ENCODE measurements at places on chromosomes 16 and 17.

- no peak for DNase-seq
Measured at GRCh38 chr16:89918453-89919347, at the start of gene MC1R. Gene MC1R (plus strand): TSS chr16:89918862. CDS start chr16:89919259, 397 bp downstream.

DNA sequence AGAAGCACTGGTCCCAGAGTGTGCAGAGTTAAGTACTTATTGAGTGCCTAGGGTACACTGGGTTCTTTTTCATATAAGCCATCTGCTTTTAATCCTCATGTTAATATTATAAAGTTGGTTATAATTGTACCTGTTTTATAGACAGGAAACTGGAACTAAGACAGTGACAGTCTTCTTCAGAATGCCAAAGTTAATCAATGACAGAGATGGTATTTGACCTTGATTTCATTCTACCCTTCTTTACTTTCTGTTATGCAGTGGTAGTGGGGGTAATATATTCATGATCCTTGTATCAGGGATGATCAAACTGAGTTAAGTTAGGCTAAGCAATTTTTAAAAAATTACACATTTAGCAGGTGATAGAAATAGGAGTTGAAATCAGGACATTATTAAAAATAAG lies 108.6 kb upstream of the GOT2 start:
- no peak for DNase-seq

DNA sequence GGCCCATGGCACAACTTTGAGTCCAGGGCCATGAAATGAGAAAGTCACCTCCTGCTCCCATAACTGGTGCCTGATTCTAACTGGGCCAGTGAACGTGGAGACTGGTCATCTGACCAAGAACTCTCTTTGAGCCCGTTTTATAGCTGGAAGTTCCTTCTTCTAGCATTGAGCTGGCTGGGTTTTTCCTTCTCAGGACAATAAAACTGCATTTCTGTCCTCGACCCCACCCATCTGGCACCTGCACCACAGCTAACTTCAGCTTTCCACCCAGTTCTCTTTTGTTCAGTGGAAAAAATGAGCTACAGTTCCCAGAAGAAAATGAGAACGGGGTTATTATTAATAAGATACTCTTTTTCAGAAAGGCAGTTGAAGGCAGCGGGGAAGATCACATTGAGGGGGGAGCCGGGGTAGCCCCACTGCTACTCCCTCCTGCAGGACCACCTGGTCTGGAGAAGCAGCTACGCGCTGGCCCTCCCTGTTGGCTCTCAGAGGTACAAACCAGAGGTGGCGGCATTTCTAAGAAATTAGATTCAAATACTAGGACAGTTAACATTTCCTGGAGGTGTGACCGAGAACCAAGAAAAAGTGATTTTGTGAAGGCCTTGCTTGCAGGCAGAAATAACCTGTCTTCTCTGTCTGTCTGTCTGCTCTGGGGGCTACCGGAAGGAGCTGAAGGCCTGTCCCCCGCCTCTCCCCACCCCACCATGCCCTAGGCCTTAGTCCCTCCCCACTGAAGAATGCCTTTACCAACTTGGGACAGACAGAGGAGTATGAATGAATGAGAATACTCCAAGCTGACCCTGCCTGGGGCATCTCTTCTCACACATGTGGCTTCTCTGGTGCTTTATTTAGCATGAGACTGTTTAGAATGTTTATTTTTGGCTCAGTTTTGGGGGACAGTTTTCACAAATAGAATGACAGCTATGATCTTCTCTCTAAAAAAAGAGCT lies 123.9 kb downstream of the XYLT1 start:
- no peak for DNase-seq

- DNase-seq, result no peak
Measured at GRCh38 chr16:81713796-81714195, 65.3 kb upstream of the PLCG2 start.

DNA sequence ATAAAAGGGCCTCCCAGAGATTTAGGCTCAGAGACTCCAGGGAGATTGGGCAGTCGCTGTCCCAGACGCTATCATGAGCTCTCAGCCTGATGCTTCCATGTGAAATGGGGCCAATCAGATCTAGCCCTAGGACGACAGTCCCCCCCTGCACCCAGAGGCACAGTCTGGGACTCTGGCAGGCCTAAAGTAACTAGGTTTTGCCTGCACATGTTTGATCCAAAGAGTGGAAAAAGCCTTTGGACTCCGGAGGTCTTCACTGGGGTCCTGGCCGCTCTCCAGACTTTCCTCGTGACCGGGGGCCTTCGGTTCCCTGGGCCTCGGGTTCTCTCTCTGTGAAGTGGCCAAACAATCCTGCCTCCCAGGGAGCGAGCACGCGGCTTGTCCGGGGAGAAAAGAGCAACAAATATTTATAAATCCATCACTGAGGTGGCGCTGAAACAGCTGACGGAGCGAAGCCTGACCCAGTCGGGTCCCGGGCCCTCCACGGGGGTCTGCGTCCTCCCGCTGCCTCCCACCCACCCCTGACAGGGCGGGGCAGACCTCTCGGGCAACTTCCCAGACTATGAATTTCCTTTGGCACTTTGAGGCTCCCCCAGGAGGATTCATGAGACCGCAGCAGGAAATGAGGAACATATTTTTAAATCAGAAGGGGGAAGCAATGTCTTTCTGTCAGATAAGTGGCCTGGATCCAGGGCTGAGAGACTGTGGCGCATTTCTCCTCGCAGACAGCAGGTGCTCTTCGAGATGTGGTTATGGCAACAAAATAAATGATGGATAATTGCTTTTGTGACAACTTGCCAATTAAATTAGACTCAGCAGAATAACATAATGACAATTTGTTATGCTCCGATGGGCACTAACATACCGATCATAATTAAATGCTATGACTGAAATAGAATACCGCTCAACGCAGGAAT lies 38.9 kb downstream of the MRPS23 start:
- DNase-seq, result peak; percentile 16

- DNase-seq, result no peak
Measured at GRCh38 chr16:75111961-75112733, 4.4 kb downstream of the LDHD start.

DNA sequence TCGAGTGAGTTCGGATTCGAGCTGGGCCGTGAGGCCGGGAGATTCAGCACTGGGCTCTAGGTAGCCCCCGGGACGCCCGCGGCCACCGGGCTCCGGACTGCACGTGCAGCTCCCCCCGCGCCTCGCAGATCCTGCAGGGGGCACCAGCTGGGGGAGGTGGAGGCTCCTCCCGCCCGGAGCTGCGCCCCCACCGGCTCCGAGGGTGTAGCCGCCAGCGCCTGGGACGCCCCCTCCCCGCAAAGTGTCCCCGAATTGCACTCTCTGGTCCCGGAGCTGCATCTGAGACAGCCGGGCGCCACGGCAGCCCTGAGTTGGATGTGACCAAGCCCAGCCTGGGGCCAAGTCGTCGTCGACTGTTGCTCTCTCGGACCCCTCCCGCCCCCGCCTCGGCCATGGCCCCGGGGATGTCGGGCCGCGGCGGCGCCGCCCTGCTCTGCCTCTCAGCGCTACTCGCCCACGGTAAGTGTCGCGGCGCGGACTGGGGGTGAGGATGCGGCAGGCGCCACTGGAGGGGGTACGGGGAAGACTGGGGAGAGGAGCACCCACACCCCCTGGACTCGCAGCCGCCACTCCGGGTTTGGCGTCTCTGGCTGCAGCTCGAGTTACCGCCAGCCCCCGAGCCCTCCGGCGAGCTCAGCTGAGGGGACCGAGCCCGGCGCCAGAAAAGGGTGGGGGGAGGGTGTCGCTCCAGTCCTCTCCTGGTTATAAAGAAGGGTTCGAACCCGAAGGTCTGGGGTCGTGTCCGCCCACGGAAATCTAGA lies 1.5 kb downstream of the TMEM132E start:
- DNase-seq, result no peak

- DNase-seq, result no peak
Measured at GRCh38 chr17:10370016-10370608, 2.7 kb downstream of the MYH13 start.

DNA sequence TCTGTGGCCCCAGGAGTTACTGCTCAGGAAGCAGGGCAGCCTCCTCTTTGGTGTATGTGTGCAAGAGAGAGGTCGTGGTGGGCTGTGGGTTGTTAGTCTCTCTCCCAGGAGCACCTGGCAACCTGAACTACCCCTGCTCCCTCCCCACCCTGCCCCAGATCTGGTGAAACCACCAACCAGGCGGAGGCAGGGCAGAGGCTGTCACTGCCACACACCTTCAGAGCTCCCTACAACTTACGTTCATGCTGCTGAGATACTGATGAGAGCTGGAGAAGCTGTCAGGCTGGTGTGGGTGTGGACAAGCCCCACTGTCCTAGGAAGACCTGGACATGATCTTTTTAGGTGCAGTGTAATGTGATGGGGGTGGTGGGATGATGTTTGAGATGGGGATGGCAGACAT lies 24.3 kb downstream of the GOSR2 start:
- no peak for DNase-seq
